ENCODE measurements at places on chromosomes 12 and 14. TPM values are rescaled to one million over a fixed set of nuclear protein-coding genes. Genes with fewer than 3 reads are reported as not detected.

Gene DDX51
- total RNA-seq, result 78.4 TPM

- peak; percentile 73 for DNase-seq
Observed at GRCh38 chr12:31874961-31875608, 84.1 kb upstream of the RESF1 start.

GRCh38 chr14:77469539-77469938 is 11.6 kb downstream of the AHSA1 start:
- no peak for DNase-seq

DNA sequence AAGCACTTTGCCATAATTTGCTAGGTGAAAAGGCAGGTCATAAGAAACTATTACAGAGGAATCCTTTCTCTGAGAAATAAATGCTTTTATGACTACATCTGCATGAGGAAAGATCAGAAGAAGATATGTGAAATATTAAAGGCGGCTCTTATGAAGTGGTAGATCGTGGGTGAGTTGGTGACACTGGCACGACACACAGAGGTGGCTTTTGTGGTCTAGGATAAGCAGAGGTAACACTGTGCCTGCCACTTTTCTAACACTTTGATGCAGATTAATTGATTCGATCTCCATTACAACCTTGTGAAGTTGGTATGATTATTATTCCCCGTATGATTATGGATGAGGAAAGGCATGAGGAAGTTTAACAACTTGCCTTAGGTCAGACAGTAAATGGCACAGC is 60.0 kb upstream of the ELK3 start:
- no peak for DNase-seq

DNA sequence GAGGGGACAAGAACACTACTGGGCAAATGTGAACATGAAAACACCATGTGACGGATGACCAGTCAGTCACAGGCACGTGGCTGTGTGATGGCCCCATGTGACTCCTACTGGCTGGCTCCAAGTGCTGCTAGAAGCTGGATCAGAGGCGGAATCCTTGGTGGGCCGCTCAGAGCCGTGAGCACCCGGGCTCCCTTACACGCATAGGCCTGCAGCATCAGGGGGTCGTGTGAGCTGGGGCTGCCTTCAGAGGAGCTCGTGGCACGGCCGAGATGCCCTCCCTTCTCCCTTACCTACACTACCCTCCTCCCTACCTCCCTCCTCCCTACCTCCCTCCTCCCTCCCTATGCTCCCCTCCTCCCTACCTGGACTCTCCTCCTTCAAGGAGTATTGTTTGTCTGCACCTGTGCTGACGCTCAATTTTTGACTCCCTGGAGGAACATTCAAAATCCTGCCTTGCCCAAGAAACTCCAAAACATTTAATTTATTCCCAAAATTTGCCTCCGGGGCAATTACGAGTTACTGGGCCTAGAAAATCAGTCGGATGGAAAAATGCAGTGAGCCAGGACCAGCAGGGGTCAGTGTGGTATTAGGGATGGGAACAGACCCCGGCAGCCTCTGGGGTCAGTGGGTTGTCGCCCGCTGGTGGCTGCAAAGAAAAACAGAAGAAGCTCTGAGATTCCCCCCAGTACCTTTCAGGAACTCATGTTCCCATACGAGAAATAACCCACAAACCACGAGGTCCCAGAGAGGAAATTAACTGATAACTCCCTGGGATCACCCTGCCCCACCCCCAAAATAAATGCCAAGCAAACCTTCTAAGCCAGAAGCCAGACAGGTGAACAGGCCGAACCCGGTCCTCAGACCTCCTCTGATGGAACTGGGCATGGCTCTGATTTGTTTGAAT is 61.3 kb downstream of the C14orf132 start:
- DNase-seq, result peak; percentile 48

Measured in Peyer's patch (tissue), 4 donors.